ENCODE measurements at places on chromosomes 6 and 20.

- DNase-seq, result no peak
Measured at GRCh38 chr6:151807513-151808370, at the start of gene ESR1. Gene ESR1 (plus strand): TSS chr6:151807682. CDS start chr6:151807913, 231 bp downstream.

- DNase-seq, result no peak
Measured at GRCh38 chr6:13362412-13362811, 34.1 kb upstream of the TBC1D7 start.

DNA sequence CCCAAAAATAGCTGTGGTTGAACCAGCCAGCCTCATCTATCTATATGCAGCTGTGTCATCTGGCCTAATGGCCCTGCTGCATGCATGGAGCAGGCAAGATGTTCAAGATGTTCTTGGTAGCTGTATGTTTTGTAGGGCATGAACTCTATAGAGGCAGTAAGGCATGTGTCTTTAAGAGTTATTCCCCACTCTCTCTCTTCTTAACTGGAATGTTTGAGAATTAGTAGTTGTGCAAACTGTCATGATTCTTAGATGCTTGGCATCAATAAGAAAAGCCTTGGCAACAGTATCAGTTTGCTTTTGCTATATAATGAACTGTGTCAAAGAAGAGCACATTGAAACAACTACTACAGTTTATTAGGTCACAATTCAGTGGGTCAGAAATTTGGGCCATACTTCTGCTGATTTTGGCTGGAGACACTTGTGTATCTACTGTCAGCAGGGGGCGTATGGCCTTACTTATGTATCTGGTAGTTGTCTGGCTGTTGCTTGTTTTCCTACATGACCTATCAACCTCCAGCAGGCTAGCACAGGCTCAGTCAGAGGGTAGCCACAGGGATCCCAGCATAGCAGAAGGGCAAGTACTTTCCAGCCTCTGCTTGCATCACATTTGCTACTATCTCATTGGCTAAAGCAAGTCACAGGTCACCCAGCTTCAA lies 56.1 kb upstream of the LAMP5 start:
- no peak for DNase-seq

DNA sequence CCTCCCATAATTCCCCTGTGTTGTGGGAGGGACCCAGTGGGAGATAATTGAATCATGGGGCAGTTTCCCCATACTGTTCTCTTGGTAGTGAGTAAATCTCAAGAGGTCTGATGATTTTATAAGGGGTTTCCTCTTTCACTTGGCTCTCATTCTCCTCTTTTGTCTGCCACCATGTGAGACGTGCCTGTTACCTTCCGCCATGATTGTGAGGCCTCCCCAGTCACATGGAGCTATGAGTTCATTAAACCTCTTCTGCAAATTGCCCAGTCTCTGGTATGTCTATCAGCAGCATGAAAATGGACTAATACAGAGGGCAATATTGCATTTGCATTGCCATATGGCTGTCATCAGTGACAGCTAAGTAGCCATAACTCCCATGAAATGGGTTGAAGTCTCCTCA lies 63.2 kb downstream of the ZNF217 start:
- DNase-seq, result no peak

GRCh38 chr6:74249658-74250057 lies 553.7 kb downstream of the CD109 start:
- no peak for DNase-seq

- DNase-seq, result no peak
Measured at GRCh38 chr20:19978511-19979210, 38.5 kb upstream of the NAA20 start.

DNA sequence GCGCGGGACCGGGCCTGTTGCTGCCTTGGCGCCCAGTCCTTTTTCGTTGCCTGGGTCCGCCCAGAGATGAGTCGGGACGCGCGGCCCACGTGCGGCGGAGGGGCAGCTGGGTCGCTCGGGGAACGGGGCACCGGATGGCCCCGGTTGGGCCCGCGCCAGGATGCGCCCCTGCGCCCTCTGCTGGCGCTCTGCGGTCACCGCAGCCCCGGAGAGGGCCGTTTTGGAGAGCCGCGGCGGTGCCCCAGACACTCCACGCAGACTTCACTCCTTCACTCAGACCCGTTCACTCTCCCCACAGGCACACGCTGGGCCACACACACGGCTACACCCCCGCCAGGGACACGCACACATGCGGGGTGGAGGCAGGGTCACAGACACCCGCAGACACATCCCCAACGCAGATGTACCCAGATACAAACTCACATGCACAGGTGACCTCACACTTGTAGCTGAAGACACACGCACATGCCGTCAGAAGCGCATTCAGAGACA lies 38.8 kb downstream of the SRC start:
- no peak for DNase-seq

GRCh38 chr6:168877821-168878282 lies 375.8 kb downstream of the THBS2 start:
- no peak for DNase-seq

DNA sequence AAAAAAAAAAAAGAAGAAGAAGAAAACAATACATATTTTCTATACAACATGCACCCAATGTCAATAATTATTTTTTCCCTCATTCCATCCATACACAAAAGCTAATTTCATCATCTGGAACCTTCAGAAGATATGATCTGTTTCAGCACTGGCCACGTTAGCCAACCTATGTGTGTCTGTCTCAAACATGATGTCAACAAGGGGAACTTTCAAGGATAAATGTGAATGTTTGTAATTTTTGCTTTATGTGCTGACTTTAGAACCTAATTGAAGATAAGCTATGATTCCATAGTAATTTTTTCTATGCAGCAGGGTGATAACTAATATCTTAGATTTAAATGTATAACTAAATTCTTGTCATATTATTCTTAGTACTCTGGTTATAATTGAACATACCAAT lies 37.9 kb downstream of the IPCEF1 start:
- DNase-seq, result no peak

- no peak for DNase-seq
Measured at GRCh38 chr6:113623129-113623528, 234.0 kb upstream of the MARCKS start.

GRCh38 chr20:16944745-16945144 lies 196.6 kb downstream of the OTOR start:
- DNase-seq, result no peak

DNA sequence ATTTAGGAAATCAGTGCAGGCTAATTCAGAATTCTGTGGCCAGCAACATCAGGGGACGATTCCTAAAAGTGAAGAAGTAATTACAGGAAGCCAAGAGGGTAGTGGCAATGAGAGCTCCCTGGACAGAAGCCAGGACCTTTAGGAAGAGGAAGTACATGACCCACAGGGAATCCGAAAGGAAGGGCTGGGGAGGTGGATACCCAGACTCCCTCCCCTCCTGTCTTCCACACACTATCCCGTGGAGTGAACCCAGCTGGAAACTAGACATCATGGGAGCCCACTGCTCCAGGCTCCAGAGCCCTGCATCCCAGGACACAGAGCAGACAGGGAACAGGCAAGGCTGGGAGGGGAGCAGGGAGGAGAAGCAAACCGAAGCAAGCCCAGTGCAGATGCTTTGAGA lies 83.0 kb downstream of the SNX5 start:
- no peak for DNase-seq

- no peak for DNase-seq
Measured at GRCh38 chr6:158870649-158870957, 51.4 kb upstream of the EZR start.

GRCh38 chr6:149551920-149552319 lies 6.1 kb upstream of the PPIL4 start:
- DNase-seq, result no peak

DNA sequence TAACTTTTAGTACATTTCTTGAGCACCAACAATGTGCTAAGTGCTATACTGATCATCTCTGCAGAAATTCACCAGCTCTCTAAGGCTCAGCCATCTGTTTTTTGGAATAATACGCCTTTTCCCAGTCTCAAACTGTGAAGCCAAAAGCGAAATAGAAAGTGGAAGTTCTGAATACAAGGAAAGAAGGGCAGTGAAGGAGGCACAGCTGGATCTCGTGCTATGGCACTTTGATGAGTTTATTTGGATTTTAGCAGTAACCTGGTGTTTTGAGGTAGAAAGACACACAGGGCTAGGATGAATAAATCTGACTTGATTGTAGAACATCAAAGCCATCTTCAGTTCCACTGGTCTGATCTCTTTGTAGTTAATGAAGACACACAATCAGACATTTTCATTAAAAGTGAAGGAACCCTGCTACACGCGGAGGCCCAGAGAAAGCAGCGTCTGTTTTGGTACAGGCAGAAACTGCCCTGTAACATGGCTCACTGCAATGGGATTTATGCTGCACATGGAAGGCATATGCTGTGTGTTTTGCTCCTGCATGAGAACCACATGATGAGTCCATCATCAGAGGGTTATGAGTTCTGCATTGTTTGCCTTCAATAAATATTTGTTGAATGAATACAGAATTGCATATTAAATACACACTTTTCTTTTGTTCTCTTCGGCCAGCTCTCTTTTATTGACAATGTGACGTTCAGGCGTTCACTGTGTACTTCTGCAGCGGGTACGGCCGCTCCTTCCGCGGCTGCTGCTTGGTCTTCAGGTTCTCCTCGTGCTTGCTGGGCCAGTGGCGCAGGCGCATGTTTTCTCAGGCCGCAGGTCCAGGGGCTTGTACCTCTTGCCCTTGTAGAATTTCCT lies 100.9 kb downstream of the PREP start:
- no peak for DNase-seq

DNA sequence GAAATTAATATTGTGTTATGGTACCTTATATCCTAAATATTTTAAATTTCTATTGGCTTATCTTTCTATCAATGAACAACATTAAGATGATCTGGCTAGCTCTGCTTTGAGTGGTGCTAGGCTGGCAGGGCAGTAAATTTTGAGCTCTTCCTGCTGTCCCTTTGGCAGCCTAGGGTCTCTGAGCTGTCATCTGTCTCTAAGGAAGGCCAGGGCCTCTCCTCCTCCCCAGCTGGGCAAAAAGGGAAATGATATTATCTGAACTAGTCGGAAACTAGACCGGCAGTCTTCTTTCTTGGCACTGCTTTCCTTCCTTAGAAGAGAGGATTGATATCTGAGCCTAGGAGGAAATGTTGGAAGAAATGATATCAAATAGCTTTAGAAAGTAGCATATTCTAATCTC lies 176.7 kb upstream of the BTBD3 start:
- no peak for DNase-seq

GRCh38 chr6:108002365-108003221 lies 44.6 kb upstream of the SEC63 start:
- no peak for DNase-seq

DNA sequence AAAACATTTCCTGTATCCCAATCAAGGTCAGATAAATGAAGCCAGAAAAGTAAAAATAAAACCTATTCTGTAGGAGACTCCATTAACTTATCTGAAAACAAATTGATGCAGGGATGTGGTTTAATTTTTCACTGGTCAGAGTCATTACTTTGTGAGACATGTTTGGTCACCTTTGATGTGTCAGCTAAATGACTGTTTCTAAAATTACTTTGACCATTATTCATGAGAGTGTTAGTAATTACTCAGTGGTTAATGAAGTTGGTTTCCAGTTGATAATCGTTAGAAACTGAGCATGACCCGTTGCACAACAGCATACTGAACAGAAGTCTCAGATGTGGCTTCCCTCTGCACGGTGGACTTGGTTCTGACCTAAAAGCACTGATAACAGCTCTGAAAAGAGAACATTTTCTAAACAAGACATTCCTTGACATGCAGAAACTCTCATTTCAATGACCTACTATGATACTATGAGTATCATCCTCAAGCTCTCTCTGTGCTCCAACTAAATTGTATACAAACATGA lies 410.5 kb upstream of the RNF217 start:
- no peak for DNase-seq

DNA sequence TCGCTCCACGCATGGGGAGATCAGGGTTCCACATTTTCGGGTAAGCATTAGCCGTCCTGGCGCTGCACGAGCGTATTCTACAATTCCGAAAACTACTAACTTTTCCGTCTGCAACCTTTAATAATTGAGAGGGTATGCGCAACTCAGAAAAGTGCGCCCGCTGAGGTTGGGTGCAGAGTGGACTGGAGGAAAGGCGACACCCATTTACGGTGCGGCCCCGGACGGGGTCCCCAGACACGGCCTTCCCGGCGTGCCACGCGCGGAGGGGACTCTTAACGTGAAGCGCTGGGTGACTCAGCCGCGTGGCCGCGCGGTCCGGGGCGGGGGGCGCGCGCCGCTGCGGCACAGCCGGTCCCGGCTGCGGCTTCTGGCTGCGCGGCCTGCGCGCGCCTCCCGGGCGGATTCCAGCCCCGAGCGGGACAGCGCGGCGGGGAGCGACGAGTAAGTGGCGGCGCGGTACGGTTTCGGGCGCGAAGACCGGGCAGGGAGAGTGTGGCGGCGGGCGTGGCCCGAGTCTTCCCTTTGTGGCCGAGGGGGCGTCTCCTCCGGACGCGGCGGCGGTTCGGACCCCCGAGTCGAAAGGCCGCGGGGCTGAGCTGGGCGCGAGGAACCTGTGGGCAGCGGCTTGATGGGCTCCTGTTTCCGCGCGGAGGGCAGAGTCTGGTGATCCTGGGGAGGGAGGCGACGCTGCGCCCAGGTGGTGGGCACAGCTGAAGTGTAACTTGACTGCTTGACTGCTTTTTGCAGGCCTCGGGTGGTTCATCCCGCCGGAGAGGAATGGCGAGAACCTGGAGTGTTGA lies at the start of the genes KCTD20 and PXT1:
Gene KCTD20, plus strand, starts transcription at position 330 of the 800 bp plus-strand sequence. CDS start 27,098 bp downstream, outside the sequence.
Gene PXT1, minus strand, starts transcription at position 184 of the 800 bp plus-strand sequence. CDS start 16,772 bp downstream, outside the sequence.
- DNase-seq, result peak; percentile 75

DNA sequence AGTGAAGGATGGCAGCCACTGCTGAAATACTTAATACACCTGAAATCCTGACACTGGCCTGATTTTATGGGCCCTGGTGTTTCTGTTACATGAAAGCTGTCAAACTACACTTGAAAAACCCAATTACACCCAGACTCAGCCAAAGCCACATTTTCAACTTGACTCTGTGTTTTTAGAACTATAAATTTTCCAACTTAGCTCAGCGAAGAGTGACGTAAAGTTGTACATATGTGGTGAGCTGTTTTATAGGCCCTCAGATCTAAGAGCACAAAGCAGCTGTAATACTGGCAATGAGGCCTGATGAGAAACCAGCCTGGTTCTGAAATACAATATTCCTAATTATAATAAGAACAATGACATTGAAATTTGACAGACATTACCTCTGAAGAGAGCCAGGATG lies 18.6 kb downstream of the SCML4 start:
- DNase-seq, result no peak

GRCh38 chr6:151252634-151253033 lies 12.9 kb downstream of the AKAP12 start:
- DNase-seq, result no peak

- peak; percentile 82 for DNase-seq
Measured at GRCh38 chr6:27893836-27894807, 18.1 kb downstream of the OR2B2 start.

DNA sequence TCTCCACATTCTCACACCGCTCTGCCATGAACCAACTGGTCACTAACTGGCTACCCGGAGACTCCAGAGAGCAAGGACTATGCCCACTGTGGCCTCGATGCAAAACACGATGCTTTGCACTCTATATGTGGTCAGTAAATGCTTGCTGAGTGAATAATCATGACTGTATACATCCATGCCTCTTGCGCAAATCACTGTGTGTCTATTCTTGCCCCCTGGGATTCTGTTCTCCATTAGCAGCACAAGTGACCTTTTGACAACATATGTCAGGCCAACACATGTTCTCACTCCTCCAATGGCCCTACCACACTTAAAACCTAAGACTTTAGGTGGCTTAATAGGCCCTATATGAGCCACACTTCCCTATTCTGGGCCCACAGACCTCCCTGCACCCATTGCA lies 16.9 kb downstream of the KIF16B start:
- DNase-seq, result no peak

Data from CMK (cell line).